Stimulated activated CD4-positive, alpha-beta T cell treated with anti-CD3 and anti-CD28 coated beads, TNF-alpha, amount 100 ng/mL, for 4 hours (primary cell): ENCODE measurements at places on chromosomes 11 and 22.

DNA sequence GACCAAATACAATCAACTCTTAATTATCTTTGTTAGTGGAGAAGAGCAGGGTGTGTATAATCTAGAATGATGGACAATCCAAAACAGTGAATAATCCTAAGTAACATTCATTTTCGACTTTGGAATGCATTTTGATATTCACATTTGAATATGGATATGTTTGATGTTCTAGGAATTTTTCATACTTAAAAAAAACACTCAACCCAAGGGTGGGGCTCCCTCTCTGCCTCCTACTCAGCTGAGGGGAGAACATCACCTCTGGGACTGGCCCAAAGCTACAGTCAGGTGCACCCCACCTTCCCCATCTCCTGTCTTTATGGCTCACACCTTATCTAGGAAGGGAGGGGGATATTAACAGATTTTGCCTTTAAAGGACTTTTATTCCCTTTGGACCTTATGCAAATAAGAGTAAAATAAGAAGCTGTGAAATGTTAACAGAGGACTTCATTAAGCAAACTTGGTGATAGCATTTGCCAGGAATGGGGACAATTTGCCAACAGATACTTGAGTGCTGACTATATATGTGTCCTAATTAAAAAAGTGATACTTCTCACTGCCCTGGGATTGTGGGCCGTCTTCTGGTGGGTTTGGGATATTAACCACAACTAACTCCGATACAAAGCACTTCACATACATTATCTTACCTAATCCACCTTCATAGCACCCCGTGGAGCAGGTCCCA lies 187.0 kb downstream of the ST3GAL4 start:
- DNase-seq: no peak

DNA sequence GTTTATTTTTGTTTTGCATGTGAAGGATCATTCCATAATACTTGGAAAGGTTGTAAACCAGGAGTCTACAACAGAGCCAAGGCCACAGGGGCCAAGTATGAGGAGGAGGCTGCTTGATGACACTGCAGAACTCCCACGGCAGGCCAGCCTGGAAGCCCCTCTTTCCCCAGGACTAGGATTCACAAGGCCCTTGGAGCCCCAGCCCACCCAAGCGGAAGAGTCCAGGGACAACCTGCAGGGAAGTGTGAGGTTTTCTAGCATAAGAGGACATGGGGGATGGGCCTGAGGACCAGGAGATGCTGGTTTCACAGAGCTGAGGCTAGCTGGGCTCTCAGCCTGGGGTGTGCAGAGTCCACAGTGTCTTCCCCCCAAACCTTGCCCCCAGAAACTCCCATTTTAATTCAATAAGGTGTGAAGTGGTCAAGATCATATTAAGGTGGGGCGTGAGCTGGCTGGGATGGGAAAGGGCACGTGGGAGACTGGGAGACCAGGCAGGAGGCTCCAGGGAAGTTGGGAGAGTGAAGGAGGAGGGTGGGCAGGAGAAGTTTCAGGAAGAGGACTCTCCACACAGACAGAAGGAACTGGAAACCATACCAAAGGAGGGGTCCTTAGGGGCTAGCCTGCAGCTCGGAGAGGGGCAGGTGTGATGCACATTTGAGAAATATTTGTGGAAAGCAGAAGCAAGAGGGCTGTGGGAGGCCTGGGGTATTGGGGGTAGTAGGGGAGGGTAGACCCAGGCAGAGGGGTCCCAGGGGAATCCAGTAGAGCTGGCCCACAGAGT lies 12.4 kb downstream of the GNAZ start:
- no peak for DNase-seq

DNA sequence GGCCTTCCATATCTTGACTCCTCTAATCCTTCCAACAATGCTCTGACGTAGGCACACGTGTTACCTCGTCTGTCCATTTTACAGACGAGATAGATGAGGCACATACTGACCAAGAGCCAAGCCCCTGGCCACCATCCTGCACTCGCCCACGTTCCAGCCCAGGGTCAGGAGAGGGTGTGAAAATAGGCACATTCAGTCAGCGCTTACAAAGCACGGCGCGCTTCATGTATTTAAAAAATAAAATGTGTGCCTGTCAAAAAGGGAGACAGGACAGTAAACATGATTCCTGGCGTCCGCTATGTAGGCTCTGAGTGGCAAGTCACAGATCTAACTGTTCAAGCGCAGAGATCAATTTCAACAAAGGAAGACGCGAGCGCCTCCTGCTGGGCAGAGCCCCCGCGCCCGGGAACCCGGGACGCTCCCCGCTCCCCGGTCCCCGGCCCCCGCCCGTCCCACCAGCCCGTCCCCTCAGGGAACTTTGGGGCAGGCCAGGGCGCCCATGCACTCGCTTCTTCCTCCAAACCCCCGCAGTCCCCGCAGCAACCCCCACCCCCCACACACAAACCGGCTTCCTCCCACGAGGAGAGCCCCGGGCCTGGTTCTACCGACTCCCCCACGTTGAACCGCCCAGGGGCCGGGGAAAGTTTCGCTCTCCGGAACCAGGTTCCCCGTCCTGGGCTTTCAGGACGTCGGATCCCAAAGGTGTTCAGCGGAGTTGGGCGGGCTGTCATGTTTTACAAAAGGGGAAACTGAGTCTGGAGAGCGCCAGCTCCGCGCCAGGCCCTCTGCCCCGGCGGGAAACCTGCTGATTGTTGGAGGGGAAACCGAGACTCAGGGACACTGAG lies 10.4 kb upstream of the C1QTNF6 start:
- peak; percentile 86 for DNase-seq

DNA sequence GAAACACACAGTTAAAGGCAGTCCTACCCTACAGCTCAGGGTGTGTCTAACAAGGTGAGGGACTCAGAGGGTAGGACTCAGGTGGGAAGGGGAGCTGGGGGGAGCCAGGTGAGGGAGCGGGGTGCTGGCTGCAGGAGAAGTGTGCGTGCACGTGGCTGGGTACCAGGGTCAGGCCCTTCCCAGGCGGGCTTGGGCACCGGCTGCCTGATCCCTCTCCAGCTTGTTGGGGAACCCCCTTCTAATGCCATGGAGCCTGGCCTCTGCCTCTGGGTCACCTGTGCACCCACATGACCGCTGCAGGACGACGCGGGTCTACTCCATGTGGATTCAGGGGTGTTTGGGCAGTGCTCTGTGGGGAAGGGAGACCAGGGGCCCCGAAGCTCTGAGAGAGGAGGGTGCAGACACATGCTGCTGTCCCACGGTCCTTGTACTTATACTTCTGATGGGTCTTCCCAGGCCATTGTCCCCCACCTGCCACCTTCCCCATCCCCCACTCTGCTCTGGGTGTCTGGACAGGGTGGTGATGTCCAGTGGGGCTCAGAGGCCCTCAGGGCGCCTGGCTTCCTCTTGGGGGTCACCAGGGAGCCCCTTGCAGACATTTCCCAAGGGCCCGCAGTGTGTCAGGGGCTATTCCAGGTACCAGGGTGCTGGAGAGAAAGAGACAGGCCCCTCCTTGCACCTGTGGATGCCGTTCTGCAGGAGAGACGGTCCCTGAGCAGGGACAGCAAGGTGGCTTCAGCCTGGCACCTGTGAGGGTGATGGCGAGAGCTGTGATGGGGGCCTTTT lies 10.4 kb upstream of the MRGPRD start:
- no peak for DNase-seq

DNA sequence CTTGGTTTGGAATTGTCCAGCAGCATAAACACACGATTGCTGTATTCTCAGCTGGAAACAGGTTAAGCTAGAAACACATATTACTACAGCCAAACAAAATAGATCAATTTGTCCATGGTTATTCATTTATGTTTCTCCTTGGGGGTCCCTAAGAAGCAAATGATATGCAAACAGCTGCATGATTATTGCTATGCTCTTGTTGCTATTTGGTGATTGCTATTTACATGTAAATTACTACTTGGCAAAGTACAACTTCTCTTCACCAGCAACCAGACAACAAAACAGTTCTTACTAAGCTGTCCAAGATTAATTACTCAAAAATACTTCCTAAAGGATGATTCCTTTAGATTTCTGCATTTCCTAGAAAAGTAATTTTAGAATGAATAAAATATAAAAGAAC lies 567.9 kb upstream of the ARHGAP42 start:
- no peak for DNase-seq

DNA sequence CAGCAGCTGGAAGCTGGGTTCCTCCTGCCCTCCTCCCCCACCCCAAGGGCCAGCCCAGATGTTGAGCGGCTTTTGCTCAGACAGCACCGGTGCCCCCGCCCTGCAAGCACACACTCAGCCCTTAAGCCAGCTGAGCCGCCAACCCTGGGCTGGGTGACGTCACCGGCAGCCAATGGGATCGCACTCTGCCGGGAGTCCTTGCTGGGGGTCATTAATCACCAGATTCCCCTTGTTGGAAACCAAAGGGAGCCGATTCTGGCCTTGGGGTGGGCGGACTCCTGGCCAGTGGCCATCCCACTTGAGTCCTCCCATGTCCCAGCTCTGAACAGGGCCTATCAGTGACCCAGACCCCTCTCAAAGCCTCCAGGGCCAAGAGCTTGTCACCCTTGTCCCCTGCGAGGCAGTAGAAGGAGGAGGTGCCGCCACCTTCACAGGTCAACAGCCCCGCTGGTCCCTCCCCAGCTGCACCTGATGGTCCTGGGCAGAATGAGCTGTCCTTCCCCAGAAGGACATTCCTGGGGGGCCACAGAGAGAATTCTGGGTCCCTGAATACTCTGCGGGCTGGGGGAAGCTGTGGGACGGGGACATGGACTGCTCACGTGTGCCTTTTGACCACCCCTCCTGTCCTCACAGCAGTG lies 7.4 kb downstream of the DUSP8 start:
- DNase-seq: no peak

DNA sequence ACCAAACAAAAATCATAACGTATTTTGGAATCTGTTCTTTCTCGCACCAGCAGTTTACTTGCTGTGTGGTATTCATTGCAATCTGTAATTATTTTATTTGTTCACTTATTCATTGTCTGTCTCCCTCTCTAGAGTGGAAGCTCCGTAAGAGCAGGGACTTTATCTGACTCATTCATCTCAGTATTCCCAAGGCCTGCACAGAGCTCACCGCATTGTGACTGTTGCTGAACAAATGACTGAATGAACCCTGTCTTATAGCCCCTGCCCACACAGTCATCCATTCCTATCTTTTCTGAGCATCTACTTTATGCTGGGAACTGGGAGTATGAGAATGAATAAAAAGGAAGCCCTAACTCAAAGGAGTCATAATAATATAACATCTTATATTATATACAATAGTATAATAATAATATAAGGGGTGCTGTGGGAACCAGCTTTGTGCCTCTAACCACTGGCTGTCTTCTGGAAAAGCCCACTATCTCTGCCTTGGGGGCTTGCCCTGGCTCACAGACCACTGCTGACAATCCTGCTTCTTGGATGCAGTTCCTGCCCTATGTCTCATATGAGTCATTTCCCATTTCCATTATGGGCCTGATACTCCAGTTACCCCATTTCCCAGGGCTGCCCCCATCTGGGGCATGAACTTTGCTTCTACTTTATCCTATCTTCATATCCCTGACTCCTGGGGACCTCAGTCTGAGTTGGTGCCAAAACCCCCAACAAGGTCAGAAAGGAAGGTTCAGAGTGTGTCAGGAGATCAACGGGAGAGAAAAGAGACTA lies 11.0 kb downstream of the XRRA1 start:
- no peak for DNase-seq

GRCh38 chr11:2444821-2445745 lies at the start of gene KCNQ1:
TSS of gene KCNQ1 (plus strand) at chr11:2445008. CDS start at chr11:2445099, 91 bp downstream.
- DNase-seq: no peak

- no peak for DNase-seq
Measured at GRCh38 chr11:118277312-118277711, 13.2 kb upstream of the MPZL2 start.

- no peak for DNase-seq
Measured at GRCh38 chr11:990101-990500, 46.4 kb downstream of the MUC6 start.
